ENCODE measurements at places on chromosomes 5 and 9.

GRCh38 chr9:137180491-137180890 is 7.9 kb downstream of the ANAPC2 start:
- DNase-seq: no peak

- DNase-seq: no peak
These were observed 17.5 kb downstream of the TGFBI start for GRCh38 chr5:136046246-136046645.

DNA sequence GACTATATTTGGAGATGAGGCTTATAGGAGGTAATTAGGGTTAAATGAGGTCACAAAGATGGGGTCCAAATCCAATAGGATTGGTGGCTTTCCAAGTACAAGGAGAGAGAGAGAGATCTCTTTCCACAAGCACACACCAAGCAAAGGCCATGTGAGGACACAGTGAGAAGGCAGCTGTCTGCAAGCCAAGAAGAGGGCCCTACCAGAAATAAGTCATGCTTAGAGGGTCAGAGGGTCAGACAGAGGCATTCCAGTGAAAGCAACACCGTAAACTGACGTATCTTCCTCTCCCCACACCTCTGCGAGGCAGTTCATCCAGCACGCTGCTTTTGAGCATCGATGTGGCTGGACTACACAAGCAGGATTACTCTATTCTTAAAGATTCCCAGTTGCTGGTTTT is 87.9 kb downstream of the SLC1A3 start:
- no peak for DNase-seq

GRCh38 chr9:134326724-134327601 is 708 bp downstream of the RXRA start:
- no peak for DNase-seq

DNA sequence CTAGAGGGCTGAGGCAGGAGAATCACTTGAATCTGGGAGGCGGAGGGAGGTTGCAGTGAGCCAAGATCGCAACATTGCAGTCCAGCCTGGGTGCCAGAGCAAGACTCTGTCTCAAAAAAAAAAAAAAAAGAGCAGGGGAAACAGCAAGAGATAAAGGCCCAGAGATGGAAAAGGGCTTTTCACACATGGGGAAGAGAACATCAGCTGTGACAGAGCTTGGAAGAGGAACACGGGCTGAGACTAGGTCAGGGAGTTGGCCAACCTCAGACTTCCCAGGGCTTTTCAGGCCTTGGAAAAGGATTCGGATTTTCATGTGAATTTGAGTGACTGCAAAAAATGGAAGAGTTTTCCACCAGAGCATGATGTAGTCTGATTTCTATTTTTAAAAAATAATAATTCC is 232.0 kb upstream of the NFIL3 start:
- no peak for DNase-seq

DNA sequence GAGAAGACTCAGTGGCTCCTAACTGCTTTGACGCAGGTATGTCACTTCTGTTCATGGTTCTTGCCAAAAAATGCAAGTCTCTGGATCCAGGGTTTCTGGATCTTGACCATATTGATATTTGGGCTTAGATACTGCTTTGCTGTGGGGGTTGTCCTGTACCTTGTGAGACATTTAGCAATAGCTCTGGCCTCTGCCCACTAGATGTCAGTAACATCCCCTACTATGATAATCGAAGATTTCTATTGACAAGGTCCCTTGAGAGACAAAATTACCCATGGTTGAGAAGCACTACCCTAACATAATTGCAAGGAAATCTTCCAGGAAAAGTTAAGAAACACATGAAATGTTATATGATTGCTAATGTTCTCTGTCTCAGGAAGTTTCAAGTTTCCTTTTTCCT is 285.4 kb downstream of the TMEM232 start:
- DNase-seq: no peak

DNA sequence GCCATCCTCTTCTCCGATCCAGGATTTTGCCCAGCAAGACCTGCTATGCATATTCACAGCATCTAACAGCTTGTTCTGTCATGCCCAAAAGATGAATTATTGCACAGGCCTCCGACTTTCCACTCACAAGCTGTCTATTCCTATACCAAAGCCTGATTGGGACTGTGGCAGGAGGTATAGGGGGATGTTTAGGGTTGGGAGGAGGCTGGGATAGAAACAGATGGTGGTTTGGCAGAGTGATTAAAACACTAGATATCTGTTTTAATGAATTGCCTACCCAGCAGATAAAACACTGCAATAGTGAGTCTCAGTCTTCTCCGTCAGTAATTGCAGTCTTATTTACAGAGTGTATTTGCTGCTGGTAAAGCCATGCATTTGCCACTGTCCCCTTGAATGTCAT is 215.3 kb downstream of the TLR4 start:
- no peak for DNase-seq

DNA sequence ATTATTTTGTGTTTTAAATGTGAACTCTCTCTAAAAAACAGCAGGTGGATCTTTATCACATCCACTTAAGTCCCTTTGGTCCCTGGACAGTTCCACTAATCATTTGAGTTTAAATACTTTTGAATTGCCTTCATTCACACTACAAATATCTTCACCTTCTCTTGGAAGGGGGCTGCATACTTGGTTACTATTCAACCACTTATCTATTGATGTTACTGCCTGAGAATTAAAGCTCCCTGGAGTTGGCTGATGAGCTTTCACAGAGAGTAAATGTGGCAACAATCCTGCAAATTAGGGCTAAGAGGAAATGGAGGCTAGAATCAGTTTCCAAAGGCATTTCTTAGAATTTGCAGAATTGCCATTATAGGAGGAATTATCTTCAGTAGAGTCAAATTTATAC is 180.4 kb downstream of the ST8SIA4 start:
- DNase-seq: no peak

- no peak for DNase-seq
These were observed 27.0 kb upstream of the ALDOB start for GRCh38 chr9:101462558-101462957.
